ENCODE measurements at places on chromosomes 2 and 18.

DNA sequence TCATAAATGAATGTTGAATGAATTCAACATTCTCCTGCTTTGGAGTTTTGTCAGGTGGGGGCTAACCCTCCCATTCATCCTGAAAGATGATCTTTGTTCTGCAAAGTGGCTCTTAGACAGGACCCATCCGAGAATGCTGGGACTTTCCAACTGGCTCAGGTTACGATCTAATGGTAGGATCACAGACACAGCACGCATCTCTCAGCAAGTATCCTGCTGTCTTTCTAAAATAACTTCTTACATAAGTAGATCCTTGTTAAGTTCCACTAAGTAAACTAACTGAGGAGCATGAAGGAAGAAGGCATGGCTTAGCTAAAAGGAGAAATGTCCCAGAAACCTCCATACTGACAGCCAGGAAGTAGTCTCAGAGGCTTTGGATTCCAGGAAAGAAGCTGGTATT lies 23.7 kb downstream of the CYP27A1 start:
- peak; percentile 63 for DNase-seq

DNA sequence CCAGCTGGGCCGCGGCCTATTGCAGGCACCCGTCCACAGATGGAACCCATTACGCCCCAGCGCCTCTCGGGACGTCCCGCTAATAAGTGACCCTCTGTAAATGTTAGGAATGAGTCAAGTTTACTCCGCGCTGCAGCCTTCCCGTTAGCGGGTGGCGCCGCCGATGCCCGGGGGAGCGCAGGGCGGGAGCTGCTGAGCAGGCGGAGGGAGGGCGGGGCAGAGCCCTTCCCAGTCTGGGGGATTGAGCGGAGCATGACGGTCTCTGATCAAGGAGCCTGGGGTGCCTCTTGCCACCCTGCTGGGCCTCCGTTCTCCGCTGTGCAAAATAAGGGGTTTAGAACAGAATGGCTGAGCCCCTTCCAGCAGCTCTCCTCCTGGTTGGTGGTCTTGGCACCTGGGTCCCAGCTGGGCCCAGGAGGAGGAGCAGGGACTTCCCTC lies 10.5 kb downstream of the CROCC2 start:
- DNase-seq = no peak

DNA sequence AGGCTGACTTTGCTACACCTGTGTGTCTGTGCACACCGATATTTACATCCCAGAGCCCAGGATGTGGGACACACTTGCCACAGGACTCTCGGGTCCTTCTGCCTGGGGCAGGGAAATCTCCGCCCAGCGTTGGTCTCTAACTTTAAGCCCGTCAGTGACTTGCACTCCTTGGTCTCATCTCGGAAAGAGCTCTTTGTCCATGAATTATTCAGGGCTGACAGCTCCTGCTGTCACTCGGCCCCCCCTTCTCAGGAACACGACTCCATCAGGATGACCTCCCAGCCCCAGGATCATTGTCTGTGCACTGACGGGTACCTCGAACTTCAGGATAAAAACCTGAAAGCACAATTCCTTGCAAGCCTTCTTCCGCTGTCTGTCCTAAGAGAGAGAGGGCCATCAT lies 26.6 kb downstream of the PLB1 start:
- no peak for DNase-seq

DNA sequence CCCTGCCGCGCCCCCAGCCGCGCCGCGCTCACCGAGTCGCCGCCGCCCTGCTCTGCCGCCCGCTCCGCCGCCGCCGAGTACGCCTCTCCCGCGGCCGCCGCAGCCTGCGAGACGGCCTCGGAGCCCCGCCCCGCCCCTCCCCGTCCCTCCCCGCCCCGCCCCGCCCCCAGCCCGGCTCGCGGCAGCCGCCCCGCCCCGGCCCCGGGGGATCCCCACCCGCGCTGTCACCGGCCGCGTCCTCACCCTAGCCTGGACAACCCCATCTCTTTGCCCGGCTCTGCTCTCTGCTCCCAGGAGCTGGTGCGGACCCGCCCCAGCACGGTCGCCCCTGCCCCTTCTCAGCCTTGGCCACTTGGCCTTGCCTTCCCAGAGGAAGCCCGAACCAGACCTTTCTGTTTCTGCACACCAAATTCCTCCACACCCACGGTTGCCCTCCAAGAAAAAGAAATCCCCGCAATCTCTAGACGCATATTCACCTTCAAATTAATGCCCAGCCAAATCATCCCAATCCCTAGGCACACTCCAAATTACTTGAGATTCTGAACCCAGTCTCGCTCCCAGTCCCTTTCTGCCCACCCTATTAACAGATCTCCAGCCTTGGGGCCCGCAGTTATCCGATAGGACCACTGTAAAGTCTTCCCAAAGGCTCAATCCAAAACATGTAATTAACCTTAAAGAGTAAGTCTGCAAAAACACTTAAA lies at the start of gene CYRIA:
CYRIA (minus strand) TSS at position 87 of the 701 bp plus-strand sequence. CDS start 77,715 bp downstream, outside the sequence.
- peak; percentile 10 for DNase-seq

DNA sequence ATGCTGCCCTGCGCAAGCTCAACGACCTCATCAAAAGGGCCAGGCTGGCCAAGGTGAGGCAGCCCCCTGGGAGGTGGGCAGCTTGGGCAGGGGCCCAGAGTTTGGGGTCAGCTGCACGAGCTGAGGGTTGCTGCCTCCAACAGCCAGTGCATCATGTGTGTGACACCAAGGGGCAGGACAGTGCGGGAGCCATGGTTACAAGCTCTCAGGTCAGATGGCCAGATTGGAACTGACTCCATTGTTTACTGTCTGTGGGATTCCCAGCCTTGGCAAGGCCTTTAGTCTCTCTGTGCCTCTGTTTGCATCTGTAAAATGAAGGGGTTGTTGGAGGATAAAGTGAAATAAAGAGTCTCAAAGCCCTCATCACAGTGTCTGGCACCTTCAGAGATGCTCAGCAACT lies 26.9 kb downstream of the EHD3 start:
- DNase-seq = no peak

GRCh38 chr18:63465059-63465458 lies 11.7 kb upstream of the SERPINB5 start:
- DNase-seq = no peak

- no peak for DNase-seq
These were observed 105.5 kb upstream of the CCDC68 start for GRCh38 chr18:55064760-55065159.

DNA sequence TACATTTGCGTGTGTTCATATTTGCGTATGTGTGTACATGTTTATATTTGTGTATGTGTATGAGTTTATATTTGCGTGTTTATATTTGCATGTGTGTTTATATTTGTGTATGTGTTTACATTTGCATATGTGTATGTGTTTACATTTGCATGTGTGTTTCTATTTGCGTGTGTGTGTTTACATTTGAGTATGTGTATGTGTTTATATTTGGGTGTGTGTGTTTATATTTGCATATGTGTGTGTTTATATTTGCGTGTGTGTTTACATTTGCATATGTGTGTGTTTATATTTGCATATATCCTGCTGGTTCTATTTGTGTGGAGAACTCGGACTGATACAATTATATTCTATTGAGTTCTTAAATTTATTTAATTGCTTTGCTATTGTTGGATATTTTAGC lies 115.2 kb upstream of the CTDP1 start:
- no peak for DNase-seq

GRCh38 chr2:190904640-190905261 lies 24.1 kb downstream of the GLS start:
- no peak for DNase-seq

- no peak for DNase-seq
These were observed 40.2 kb upstream of the NEB start for GRCh38 chr2:151774506-151774905.

DNA sequence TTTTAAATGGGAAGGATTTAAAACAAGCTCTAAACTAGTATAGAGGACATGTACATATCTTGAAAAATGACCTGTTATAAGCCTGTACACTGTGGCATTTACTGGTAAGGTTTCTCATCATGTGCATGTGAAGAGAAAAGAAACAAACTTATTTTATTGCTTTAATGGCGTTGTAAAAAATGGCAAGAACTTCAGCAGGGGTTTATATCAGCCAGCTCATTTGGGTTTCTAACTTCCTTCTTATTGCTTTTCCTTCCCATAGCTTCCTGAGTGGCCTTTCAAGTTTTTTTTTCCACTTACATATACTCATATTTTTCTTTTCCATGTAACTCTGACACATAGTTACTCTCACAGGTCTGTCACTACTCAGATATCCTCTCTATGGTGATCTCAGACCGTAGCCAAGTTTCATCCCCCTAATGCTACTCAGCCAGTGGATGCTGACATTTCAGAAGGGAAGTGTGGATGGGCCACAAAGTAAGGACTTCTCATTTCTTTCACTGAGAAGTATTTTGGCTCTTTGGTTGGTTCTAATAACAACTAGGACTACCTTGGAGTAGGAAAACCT lies 198.2 kb downstream of the PARD3B start:
- DNase-seq = no peak

DNA sequence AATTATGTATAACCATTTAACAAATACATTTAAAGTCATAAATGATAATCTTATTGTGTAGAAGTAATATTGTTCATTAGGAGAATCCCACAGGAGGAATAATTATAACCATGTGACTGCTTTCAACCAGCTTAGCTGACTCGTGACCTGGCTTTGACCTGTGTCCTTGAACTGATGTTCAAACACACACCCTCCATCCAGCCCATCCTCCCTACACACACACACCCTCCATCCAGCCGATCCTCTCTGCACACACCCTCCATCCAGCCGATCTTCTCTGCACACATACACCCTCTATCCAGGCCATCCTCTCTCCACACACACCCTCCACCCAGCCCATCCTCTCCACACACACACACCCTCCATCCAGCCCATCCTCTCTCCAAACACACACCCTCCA lies 83.5 kb downstream of the EIPR1 start:
- peak; percentile 24 for DNase-seq

DNA sequence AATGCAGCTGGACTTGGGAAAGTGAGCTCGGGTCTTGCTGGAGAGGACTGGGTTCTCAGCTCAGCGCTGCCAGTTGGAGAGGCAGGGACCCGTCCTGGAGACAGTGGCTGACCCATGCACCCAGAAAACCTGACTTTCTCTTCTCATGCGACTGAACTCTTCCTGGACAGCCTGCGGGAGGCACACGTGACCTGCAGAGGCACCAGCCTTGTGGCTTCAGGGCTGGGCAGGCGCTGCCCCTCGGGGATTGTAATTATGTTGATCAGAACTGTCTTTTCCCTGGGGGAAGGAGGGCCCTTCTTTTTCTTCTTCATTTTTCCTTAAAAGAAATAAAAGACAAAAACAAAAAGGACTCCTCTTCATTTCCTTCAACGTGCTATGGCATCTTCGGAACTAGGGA lies 198.1 kb downstream of the VAPA start:
- DNase-seq = no peak

DNA sequence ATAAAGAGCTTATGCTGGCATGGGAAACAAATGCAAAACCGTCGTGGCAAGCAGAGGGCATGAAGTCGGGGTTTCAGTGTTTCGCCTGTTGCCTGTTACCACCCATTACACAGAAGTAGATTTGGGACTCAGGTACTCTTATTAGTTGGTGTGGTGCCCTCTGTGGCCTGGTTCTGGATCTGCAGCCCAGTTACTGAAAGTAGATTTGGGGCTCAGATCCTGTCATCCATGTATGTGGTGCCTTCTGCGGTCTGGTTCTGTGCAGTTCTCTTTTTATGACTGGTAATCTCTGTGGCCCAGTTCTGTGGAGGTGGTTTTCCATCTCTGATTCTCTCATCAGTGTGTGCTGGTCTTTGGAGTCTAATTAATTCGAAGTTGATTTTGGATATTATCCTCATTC lies 45.2 kb downstream of the ADNP2 start:
- peak; percentile 2 for DNase-seq

GRCh38 chr18:70688286-70688685 lies 399.4 kb downstream of the SOCS6 start:
- no peak for DNase-seq

GRCh38 chr2:241015439-241015838 lies 17.0 kb downstream of the SNED1 start:
- DNase-seq = no peak

- DNase-seq = no peak
These were observed 58.2 kb downstream of the ICOS start for GRCh38 chr2:203994735-203995134.

- DNase-seq = peak; percentile 27
These were observed 4.2 kb downstream of the CHCHD5 start for GRCh38 chr2:112588611-112589045.

- no peak for DNase-seq
These were observed 78.2 kb downstream of the SUCLG1 start for GRCh38 chr2:84380875-84381274.

DNA sequence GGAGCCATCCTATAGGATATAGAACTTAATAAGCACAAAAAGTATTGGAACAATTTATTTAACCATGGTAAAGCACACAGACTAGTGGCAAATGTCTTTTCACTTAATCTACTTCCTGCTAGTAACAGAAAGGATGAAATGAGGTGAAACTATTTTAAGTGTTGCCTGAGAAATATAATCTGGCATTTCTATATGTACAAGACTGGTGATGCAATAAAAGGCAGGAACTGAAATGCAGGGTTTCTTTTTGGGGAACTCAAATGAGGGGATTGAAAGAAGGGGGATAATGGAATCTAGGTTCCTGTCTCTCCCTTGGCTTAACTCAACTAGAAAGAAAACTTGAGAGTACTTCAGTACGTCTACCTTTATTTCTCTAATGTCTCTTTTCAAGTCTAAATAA lies 122.3 kb downstream of the MEMO1 start:
- no peak for DNase-seq

- DNase-seq = no peak
These were observed 11.0 kb upstream of the PLEKHM3 start for GRCh38 chr2:208036357-208036756.

- DNase-seq = no peak
These were observed 127.0 kb downstream of the GAREM1 start for GRCh38 chr18:32343634-32344033.

DNA sequence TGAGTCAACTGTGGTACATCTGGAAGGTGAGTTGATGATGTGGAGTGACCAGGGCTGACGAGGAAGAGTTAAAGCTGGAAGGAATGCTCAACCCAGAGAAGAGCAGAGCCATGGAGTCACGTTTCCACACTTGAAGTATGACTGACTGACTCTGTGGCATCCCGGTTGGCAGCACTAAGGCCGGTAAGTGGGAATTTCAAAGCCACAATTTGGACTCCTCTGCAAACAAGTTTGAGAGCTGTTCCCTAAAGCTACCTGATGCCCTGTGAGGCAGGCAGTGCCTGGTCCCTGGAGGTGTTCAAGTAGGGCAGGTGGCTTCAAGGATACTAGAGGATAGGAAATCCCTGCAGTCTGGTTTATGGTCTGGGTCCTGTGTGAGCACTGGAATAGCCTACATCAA lies 69.3 kb upstream of the ITGB6 start:
- peak; percentile 54 for DNase-seq

- peak; percentile 37 for DNase-seq
These were observed 8.4 kb downstream of the POU3F3 start for GRCh38 chr2:104862058-104862941.

GRCh38 chr2:195543902-195544894 lies 112.8 kb upstream of the SLC39A10 start:
- no peak for DNase-seq

GRCh38 chr2:98832172-98832571 lies 101.2 kb upstream of the MGAT4A start:
- no peak for DNase-seq

GRCh38 chr2:55163941-55164390 lies 68.1 kb downstream of the CLHC1 start:
- DNase-seq = peak; percentile 34

Data from NCI-H510A treated with DMSO at 0.1 percent for 48 hours (cell line).